ENCODE measurements at places on chromosomes 1 and 21.

GRCh38 chr1:42960566-42961311 is 2.1 kb upstream of the SLC2A1 start:
- DNase-seq, result no peak

- DNase-seq, result no peak
These were observed 2.1 kb upstream of the TMCO2 start for GRCh38 chr1:40245686-40246085.

DNA sequence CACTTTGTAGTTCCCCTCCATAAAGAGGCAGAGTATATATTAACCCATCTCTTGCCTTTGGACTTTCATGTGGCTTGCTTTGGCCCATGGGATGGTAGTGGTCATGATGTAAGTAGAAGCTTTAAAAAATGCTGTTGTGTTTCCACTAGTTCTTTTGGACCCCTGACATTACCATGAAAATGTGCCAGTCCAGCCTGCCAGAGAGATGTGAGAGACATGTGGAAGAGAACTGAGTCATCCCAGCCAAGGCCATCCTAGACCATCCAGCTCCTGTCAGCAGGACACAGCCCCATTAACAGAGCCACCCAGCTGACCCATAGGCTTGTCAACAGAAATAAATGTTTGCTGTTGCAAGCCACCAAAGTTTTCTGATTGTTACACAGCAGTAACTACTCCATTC is 3.9 kb upstream of the CD101 start:
- no peak for DNase-seq

GRCh38 chr21:26194811-26195251 is 24.3 kb upstream of the APP start:
- DNase-seq, result peak; percentile 72
